ENCODE measurements at places on chromosomes 5 and 9. TPM values are rescaled to one million over a fixed set of nuclear protein-coding genes. Genes with fewer than 3 reads are reported as not detected.

DNA sequence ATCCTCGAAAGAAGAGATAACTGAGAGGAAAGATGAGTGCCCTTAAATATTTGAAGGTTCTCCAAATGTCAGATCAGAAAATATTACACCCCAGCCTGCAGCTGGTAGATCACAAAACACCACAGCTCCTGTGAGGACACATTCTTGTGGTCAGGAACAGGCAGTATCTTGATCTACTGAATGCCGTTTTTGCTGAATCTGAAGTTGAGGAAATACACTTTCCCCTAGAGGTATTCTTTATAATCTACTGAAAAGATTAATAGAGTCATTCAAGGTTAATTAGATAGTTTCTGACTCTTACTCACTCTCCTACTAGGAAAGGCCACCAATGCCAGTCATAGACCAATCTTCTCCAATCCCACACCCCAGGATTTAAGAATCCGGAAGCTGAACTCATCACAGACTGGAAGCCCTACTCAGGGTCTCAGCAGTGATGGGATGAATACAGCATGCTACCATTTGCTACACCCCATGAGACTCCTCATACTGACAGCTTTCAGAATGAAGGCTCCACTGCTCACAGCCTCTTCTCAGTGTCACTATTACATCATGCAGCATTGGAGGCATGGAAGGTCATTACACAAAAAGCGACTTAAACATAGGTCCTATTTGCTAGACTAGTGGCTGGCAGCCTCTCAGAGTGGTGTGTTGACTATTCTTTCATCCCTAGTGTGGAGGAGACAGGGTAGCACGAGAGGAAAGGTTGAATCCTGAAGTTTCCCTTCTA lies 143.9 kb upstream of the SLC1A3 start:
- peaks cover 16% of the 10 kb centered on the region for H3K4me1 ChIP-seq
- H3K27ac ChIP-seq, result no peak overlapping the region
- no peak overlapping the region for H3K4me3 ChIP-seq
- no peak for DNase-seq

DNA sequence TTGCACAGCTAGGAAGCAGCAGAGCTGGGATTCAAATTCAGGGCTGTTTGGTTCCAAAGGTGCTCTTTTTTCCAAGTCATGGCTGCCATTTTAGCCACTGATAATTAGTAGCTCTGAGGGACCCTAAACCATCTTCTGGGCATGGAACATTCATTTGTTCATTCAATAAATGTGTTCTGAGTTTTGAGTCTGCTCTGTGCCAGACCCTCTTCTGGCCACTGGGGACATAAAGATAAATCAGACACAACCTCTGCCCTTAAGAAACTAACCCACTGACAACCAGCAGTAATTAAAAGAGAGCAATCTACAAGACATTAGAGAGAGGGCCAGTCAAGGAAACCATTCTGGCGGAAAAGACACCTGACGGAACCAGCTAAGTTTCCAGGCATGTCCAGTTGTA lies 2.0 kb upstream of the CPEB4 start:
- peaks cover 60% of the 10 kb centered on the region for H3K4me1 ChIP-seq
- no peak overlapping the region for H3K4me3 ChIP-seq
- DNase-seq, result no peak
- H3K36me3 ChIP-seq, result peaks cover 7% of the 10 kb centered on the region
- no peaks in the 10 kb centered on the region for H3K27me3 ChIP-seq

The IRGM gene
- 1.4 TPM for polyA plus RNA-seq

The RALGPS1 gene
- 5.4 TPM for polyA plus RNA-seq

GRCh38 chr5:52831786-52832511 lies 44.2 kb downstream of the ITGA1 start:
- no peaks in the 10 kb centered on the region for H3K36me3 ChIP-seq
- H3K4me1 ChIP-seq, result no peaks in the 10 kb centered on the region
- DNase-seq, result no peak
- no peak overlapping the region for H3K4me3 ChIP-seq
- H3K27ac ChIP-seq, result no peak overlapping the region

DNA sequence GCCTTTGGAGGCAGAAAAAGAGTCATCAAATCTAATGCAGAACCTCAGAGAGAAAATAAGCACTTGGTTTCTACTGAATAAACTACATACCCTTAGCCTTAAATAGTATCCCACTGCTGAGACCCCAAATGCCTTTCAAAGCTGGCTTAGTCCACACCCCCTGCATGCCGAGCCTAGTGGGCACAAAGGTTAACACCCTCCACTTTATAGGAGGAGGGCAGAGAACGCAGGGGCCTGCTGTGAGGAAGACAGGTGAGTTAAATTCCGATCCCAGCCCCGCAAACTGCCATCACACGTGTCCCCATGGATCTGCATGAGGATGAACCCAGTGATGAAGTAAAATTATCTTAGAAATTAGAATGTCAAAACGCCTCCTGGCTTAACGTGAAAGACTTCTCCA lies 19.5 kb upstream of the HSD17B3 start:
- H3K4me1 ChIP-seq, result no peaks in the 10 kb centered on the region
- no peaks in the 10 kb centered on the region for H3K36me3 ChIP-seq
- H3K27me3 ChIP-seq, result no peaks in the 10 kb centered on the region
- no peak overlapping the region for H3K4me3 ChIP-seq

DNA sequence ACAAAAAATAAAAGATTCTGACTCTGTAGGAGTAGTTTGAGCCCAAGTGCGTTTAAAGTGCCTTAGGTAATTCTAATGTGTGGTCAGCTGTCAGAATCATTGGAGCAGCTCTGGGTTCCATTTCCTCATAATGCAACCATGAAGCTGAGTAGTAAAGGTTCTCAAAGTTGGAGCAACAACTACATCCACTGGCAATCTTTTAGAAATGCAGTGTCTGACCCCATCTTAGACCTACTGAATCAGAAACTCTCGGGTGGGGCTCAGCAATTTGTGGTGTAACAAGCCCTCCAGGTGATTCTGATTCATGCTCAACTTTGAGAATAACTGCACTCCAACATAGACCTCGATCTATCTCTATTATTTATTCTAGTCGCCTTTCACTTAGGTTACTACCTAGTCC lies 7.6 kb upstream of the ALDH1A1 start:
- no peak for DNase-seq
- no peak overlapping the region for H3K27ac ChIP-seq

The EMB gene
- polyA plus RNA-seq, result 95.7 TPM

DNA sequence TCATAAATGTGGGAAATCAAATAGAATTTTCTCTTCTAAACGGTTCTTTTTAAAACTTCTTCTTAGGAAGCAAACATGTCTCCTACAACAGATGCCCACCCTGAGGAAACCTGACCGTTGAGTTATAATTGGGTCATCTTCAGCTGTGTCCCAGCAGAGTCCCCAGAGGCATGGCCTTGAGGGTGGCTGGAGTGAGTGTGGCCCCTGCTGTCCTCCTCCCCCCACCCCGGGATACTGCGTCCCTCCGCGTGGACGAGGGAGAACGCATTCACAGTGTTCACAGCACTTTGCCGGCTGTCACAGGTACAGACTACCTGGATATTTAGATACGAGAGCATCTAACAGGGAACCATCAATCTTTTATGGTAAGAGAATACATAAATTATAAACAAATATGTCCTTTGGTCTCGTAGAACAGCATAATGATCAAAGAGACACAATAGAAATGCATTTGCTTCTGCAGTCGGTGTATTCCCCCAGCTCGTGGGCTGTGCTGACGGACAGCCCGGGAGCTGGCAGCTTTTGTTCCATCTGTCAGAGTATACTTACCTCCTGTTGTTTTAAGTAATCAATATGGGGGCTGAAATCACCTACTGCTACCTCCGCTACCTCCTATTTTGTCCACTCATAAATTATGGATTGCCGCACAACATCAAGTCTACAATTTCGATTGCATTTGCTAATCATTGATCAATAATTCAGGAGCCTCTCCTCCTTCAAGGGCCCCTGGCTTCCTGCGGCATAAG lies 214.7 kb downstream of the IRX2 start:
- H3K4me3 ChIP-seq, result no peak overlapping the region
- no peaks in the 10 kb centered on the region for H3K27me3 ChIP-seq
- H3K27ac ChIP-seq, result no peak overlapping the region
- DNase-seq, result no peak

GRCh38 chr9:137373611-137373980 lies 49.4 kb downstream of the EXD3 start:
- H3K4me1 ChIP-seq, result no peaks in the 10 kb centered on the region
- no peak for DNase-seq
- no peaks in the 10 kb centered on the region for H3K36me3 ChIP-seq
- H3K27ac ChIP-seq, result no peak overlapping the region
- H3K27me3 ChIP-seq, result no peaks in the 10 kb centered on the region

DNA sequence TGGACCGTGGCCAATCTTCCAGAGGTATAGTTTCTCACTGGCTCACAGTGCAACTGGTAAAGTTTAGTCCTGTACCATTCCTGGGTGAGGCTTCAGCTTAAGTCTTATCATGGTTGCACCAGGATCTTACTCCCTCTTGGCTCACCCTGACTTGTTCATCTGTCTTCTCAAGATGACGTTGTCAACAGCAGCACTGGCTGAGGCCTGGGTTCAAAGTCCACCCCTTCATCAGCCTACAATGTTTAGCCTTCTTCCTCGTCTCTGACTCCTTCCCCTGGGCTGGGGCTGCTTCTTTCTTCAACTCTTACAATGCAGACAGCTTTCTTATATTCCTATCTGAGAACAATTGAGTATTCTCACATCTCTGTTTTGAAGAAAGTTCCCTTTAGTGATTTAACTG lies 311.1 kb upstream of the CLINT1 start:
- peaks cover 29% of the 10 kb centered on the region for H3K4me1 ChIP-seq
- no peak overlapping the region for H3K4me3 ChIP-seq
- no peaks in the 10 kb centered on the region for H3K36me3 ChIP-seq
- no peaks in the 10 kb centered on the region for H3K27me3 ChIP-seq

GRCh38 chr9:79940919-79941318 lies 369.2 kb downstream of the TLE4 start:
- no peak overlapping the region for H3K4me3 ChIP-seq
- no peaks in the 10 kb centered on the region for H3K36me3 ChIP-seq
- H3K27ac ChIP-seq, result no peak overlapping the region

The CDO1 gene
- not detected for polyA plus RNA-seq

- H3K4me3 ChIP-seq, result no peak overlapping the region
- H3K27ac ChIP-seq, result no peak overlapping the region
- no peaks in the 10 kb centered on the region for H3K36me3 ChIP-seq
- H3K27me3 ChIP-seq, result no peaks in the 10 kb centered on the region
- peaks cover 33% of the 10 kb centered on the region for H3K4me1 ChIP-seq
- no peak for DNase-seq
These were observed 20.5 kb downstream of the PPARGC1B start for GRCh38 chr5:149750596-149750995.

The F12 gene
- not detected for polyA plus RNA-seq

GRCh38 chr5:80957031-80957761 lies 3.0 kb upstream of the RASGRF2 start:
- H3K36me3 ChIP-seq, result peaks cover 9% of the 10 kb centered on the region
- no peak overlapping the region for H3K4me3 ChIP-seq
- peaks cover 23% of the 10 kb centered on the region for H3K27me3 ChIP-seq
- peaks cover 13% of the 10 kb centered on the region for H3K4me1 ChIP-seq
- no peak for DNase-seq
- H3K27ac ChIP-seq, result no peak overlapping the region

DNA sequence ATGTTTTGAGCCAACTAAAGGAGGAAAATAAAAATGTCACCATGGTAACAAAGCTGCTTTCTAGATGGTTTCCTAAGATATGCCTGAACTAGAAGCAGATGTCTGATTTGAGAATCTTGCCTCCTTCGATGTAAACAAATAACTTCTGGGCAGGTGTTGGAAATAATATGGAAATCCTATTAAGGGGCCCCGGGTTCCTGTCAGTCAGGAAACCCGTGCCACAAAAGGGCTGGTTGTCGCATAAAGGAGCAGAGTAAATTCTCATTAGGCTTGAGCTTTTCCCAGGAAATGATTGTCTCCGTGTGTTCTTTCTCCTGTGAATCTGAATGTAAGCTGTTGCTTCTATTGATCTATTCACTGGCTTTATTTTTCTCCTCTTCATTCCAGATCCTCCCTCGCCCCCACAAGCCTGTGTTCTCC lies 90.8 kb downstream of the TLE4 start:
- H3K4me3 ChIP-seq, result no peak overlapping the region
- H3K27ac ChIP-seq, result no peak overlapping the region
- peaks cover 27% of the 10 kb centered on the region for H3K4me1 ChIP-seq
- H3K27me3 ChIP-seq, result no peaks in the 10 kb centered on the region
- no peak for DNase-seq

GRCh38 chr5:86866036-86866435 lies 248.3 kb downstream of the COX7C start:
- H3K27me3 ChIP-seq, result peaks cover 11% of the 10 kb centered on the region
- no peak overlapping the region for H3K27ac ChIP-seq
- no peaks in the 10 kb centered on the region for H3K36me3 ChIP-seq
- DNase-seq, result no peak
- H3K4me1 ChIP-seq, result peaks cover 6% of the 10 kb centered on the region

DNA sequence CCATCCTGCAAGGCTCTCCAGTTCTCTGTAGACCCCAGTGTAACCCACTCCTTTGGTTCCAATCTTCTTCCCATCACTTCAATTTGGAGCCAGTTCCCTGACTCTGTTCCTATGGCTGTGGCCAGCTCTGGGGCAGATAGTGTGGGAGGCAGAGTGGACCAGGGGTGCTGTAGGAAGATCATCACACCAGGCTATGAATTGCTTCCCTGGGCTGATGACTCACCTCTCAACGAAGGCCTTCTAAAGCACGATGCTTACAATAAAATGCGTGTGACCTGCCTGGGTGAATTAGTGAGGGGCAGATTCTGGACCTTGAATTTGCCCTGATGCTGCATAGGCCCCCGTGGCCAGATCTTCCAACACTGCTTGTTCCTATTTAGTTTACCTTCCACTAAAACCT lies 289.7 kb downstream of the FBXL7 start:
- no peak overlapping the region for H3K4me3 ChIP-seq
- no peaks in the 10 kb centered on the region for H3K27me3 ChIP-seq
- H3K27ac ChIP-seq, result no peak overlapping the region
- H3K36me3 ChIP-seq, result no peaks in the 10 kb centered on the region
- no peaks in the 10 kb centered on the region for H3K4me1 ChIP-seq

The GARIN3 gene
- not detected for polyA plus RNA-seq

The SLC4A9 gene
- polyA plus RNA-seq, result not detected

The PPP3R2 gene
- polyA plus RNA-seq, result not detected

DNA sequence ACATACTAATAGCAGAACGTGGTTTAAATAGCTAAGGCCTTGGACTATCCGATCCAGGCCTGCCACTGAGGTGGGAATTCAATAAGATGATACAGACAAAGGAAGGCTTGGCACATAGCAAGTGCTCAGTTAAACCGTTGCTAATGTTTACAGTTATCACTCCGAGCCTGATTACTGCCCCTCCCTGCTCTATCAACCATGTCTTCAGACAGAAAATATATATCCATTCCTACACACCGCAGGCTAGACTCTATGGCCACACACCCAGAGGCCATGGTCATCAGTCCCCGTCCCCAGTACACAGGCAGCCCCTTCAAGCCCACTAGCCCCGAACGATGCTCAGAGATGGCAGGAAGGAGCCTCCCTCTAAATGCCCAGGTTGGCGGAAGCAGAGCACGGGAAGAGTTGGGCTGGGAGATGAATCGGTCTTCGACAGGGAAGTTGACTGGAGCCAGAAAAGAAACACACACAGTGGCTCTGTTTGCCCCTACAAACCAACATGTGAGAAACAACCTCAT lies 49.7 kb upstream of the STXBP1 start:
- no peak overlapping the region for H3K4me3 ChIP-seq
- no peak overlapping the region for H3K27ac ChIP-seq
- DNase-seq, result no peak
- no peaks in the 10 kb centered on the region for H3K4me1 ChIP-seq
- H3K27me3 ChIP-seq, result peaks cover 15% of the 10 kb centered on the region

GRCh38 chr5:102625928-102626327 lies 127.1 kb upstream of the SLCO6A1 start:
- H3K4me1 ChIP-seq, result no peaks in the 10 kb centered on the region
- no peak overlapping the region for H3K4me3 ChIP-seq
- DNase-seq, result no peak
- H3K36me3 ChIP-seq, result no peaks in the 10 kb centered on the region
- H3K27ac ChIP-seq, result no peak overlapping the region
